ENCODE measurements at places on chromosomes 7 and 10.

DNA sequence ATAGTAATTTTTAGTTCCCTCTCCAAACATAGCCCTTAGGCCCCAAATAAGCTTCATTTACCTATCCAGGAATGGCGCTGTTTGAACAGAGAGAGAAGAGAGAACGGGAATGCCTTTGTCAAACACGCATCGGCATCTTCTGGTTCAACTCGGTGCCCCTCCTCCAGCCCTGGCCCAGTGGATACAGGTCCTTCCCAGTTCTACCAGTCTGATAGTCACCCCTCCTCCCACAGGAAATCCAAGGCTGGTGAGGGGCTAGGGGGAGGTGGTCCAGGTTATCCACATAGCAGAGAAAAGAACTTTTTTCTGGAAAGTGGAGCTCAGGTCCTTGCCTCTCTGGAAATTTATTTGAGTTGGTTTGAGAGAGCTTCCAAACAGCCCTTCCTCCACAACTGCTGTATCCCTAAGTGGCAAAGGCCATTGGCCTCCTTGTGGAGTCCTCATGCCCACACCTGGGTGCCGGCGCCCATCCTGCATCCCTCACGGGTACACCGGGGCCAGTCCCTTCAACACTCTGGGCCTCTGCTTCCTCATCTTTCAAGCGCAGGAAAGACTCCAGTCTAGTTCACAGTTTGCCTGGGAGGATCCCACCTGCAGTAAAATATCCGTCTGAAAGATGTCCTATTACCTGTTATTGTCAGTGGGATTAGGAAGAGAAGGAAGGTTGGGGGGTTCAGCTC, 287.4 kb downstream of the CELF2 start:
- no peak for DNase-seq

- DNase-seq, result no peak
Observed at GRCh38 chr7:12458520-12459131, 55.0 kb upstream of the VWDE start.

GRCh38 chr10:88672041-88672440, 7.8 kb downstream of the LIPF start:
- DNase-seq, result no peak

DNA sequence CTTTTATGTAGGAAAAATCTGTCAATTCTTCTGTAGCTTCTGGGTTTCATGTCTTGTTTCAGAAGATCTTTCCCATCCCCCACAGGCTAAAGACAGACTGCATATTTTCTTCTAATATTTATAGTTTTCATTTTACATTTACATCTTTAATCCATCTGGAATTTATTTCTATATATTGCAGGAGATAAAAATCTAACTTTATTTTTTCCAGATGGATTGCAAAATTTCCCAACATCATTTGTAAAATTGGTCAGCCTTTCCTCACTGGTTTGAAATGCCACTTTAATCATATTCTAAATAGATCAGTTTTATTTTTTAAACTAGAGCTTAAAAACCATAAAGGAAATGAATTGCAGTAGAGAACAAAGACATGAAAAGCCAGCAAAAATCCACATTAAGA, 46.9 kb downstream of the TMEM26 start:
- DNase-seq, result no peak

- DNase-seq, result no peak
Observed at GRCh38 chr10:70671619-70672164, 614 bp upstream of the ADAMTS14 start.

- peak; percentile 35 for DNase-seq
Observed at GRCh38 chr7:6160191-6160623, 112.2 kb downstream of the CYTH3 start.

GRCh38 chr7:41029072-41029499, 673.8 kb downstream of the INHBA start:
- no peak for DNase-seq

DNA sequence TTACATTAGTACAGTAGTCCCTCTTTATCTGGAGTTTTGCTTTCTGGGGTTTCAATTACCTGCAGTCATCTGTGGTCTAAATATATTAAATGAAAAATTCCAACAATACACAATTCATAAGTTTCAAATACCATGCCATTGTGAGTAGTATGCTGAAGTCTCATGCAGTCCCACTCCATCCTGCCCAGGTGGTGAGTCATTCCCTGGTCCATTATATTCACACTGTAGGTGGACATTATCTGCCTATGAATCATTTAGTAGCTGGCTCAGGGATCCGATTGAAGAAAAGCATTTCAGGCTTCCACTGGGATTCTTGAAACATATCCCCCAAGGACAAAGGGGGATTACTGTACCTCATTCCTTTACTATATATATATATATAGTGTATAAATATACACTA, 298.2 kb upstream of the GALNT17 start:
- DNase-seq, result no peak

DNA sequence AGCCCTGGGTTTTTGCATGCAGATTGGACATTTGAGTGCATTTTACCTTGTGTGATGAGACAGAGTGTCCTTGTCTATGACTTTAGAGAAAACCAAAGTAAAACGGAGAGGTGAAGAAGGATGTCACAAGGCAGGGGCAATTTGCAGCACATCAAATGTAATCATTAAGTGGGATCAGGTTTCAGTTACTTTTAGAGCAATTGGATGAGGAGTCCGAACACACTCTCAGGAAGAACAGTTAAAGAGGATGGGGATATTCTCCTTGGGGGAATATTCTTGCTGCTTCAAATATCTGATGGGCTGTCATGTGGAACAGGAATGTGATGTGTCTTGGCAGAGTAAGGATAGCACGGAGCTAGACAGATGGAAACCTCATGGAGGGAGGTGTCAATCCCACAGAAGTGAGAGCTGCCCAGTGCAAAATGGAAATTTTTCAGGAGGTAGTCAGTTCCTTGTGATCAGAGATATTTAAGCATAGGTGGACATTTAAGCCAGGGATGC, 757 bp downstream of the RAB19 start:
- no peak for DNase-seq

DNA sequence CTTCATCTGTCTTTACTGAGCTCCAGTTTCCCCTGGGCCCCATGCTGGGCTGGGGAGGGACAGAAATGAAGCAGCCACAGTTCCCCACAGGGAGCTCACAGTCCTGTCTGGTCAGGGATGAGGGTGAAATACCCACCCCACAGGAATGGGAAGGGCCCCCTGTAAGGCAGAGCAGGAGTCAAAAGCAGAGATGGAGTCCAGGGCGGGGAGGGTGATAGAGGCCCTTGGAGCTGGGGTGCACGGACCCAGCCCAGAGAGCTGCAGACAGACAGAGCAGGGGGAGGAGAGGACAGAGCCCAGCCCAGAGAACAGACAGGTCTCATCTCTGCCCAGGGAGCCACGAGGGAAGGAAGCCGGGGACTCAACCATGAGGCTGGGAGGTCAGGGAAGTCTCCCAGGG, 34.9 kb upstream of the ZNF488 start:
- no peak for DNase-seq

DNA sequence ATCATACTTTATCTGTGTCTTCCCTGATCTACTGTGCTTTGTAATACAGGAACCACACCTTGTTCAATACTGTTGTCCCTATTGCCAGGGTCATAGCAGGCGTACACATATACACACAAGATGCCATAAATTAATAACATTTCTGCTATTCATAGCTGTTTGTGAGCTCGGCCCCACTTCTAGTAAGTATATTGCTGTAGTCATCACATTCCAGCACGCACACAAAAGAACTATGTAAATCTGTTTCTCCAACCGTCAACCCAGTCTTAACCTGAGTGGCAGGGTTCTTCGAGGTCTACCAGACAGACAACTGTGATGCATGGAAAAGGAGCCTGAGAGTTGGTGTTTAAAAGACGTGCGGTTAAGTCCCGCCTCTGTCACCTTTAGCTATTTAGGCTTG, 5.7 kb upstream of the CACNB2 start:
- no peak for DNase-seq

- DNase-seq, result no peak
Observed at GRCh38 chr10:16845248-16845647, 28.0 kb upstream of the RSU1 start.
